ENCODE measurements at places on chromosomes 7 and 10.
A peak's percentile ranks its signal among the peaks of the same experiment; 100 is the strongest.

- no peak for DNase-seq
These were observed 156.9 kb upstream of the C7orf33 start for GRCh38 chr7:148433521-148434180.

DNA sequence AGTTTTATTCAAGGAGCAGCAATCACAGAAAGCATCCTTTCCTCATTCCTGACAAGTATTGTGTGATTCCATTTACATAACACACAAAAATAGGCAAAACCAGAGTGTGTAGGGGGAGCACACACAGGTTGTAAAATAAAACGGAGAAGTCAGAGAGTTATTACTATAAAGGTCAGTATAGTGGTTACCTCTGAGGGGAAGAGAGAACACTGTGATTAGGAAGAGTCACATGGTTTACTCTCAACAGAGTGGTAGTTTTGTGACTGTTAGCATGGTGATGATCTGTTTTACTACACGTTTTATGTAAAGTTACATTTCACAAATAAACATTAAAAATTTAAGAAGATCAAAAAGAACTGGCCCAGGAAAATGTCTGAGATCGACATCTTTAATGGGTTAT lies 74.6 kb downstream of the VPS41 start:
- DNase-seq = no peak

- DNase-seq = no peak
These were observed 17.1 kb downstream of the YKT6 start for GRCh38 chr7:44217852-44218402.

GRCh38 chr7:1218541-1219165 lies 14.0 kb upstream of the UNCX start:
- DNase-seq = no peak

DNA sequence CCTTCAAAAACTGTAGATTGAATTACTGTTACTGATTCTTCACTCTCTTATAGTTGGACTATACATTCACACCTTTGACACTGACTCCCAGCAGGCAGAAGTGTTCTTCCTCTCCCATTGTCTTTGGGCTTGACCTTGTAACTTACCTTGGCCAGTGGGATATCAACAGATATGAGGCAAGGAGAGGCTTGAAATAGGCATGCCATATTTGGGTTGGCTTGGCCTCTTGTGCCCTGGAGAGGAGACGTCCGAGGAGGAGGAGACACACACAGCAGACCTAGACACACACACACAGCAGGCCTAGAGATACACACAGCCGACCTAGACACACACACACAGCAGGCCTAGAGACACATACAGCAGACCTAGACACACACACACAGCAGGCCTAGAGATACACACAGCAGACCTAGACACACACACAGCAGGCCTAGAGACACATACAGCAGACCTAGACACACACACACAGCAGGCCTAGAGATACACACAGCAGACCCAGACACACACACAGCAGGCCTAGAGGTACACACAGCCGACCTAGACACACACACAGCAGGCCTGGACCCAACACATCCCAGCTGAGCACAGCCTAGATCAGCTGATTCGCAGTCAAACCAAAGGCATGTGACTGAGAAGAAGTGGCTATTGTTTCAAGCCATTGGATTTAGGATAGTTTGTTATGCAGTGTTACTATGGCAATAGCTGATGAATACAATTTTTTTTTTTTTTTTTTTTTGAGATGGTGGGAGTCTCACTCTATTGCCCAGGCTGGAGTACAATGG lies 12.5 kb upstream of the GNA12 start:
- no peak for DNase-seq

DNA sequence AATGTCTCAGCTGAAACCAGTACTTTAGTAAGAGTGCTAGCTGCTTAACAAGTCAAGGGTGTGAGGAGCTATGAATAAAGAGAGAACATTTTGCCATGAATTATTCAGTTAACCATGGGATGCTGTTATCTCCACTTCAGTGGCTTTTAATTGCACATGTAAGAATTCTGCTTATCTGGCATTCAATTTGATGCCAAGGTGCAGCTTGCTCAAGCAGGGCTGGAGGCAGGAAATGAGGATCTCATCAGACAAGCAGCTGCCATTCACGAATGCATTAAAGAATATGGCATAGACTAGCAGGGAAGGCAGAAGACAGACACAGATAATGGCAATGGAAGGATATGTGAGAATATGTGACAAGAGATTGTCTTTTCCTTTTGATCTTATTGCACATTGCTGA lies 697.8 kb downstream of the NRG3 start:
- DNase-seq = no peak

GRCh38 chr10:94035982-94036765 lies 42.4 kb downstream of the PLCE1 start:
- no peak for DNase-seq

GRCh38 chr7:31776616-31777015 lies 89.6 kb downstream of the PPP1R17 start:
- DNase-seq = no peak

DNA sequence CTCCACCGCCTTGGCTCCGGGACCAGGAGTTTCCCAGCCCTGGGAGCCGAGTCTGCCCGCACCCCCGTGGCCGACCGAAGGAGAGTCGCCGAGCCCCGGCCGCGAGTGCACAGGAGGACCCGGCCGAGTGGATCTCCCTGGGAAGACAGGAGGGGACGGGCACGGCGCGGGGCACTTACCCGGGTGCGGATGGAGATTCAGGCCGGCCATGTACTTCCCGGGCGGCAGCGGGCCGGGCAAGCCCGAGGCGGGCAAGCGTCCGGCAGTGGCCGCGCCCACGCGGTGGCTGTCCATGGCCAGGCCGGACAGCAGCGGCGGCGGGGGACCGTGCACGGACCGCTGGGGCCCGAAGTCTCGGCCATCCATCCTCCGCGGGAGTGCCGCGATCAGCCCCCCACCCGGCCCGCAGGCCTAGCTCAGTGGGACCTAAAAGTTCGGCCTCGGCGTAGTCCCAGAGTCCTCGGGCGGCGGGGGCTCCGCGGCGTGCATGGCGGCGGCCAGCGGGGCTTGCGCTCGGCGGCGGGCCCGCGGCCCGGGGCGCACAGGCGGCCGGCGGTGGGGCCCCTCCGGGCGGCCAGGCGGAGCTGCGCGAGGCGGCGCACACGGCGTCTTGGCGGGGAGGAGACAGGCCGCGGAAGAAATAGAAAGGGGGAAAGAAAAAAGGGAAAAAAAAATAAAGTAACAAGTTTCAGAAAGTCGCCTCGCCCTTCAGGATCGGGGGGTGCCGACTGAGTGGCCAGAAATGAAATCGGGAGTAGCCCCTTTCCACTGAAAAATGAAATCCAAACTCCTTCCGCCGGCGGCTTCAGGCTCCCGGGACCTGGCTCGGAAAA lies 2.5 kb downstream of the TNRC18 start:
- DNase-seq = no peak

DNA sequence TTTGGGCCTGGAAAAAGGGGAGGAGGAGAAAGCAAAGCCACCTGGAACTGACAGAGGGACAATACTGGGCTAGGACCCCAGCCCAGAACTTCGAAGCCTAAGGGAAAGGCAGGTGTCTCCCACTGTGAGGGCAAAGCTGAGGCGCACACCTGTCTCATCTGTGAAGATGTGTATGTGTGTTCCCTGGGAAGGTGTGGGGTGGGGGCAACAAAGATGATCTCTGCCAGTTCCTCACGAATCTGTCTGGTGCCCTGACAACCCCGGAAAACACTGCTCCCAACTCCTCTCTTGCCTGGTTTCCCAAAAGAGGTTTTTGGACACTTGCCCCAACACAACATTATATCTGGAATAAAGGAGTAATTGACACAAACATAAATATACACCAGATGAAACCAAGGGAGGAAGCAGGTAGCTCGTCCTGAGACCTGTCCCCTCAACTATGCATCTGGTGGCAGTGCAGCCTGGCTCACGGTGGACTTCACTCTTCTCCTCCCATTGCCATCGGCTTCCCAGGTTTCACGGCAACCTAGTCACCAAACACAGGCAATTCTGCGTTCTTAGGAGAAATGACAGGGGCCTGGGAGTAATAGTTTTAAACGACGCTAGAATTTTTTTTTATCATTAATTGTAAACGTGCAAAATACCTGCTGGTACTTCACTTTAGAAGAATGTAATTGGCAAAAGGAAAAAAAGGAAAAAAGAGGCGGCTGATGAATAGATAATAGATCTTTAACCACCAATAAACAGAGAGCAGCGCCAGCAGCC lies 1.7 kb upstream of the EMX2 start:
- no peak for DNase-seq

- DNase-seq = no peak
These were observed 83.5 kb upstream of the INHBA start for GRCh38 chr7:41786404-41786803.

GRCh38 chr10:23199768-23200511 lies 7.8 kb downstream of the PTF1A start:
- DNase-seq = no peak

DNA sequence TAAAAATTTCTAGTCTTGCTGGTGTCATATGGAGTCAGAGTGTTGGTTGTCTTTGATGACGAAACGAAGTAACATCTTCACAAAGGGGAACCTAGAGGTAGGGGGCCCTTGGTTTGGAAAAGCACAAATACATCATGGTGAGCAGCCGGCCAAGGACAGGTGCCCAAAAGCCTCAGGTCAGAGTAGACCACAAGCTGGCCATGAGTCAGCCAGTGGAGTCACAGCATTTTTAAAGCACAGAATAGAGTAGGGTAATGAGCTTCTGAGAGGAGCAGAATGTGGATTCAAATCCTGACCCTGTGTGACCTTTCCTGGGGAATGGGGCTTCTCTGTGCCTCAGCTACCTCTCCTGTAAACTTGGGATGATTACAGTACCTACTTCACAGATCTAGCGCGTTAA lies 5.3 kb downstream of the CAMK2B start:
- DNase-seq = no peak

GRCh38 chr10:31875608-31876007 lies 53.0 kb downstream of the ARHGAP12 start:
- DNase-seq = no peak

GRCh38 chr10:124736491-124737136 lies 7.6 kb downstream of the FAM53B start:
- peak; percentile 63 for DNase-seq

DNA sequence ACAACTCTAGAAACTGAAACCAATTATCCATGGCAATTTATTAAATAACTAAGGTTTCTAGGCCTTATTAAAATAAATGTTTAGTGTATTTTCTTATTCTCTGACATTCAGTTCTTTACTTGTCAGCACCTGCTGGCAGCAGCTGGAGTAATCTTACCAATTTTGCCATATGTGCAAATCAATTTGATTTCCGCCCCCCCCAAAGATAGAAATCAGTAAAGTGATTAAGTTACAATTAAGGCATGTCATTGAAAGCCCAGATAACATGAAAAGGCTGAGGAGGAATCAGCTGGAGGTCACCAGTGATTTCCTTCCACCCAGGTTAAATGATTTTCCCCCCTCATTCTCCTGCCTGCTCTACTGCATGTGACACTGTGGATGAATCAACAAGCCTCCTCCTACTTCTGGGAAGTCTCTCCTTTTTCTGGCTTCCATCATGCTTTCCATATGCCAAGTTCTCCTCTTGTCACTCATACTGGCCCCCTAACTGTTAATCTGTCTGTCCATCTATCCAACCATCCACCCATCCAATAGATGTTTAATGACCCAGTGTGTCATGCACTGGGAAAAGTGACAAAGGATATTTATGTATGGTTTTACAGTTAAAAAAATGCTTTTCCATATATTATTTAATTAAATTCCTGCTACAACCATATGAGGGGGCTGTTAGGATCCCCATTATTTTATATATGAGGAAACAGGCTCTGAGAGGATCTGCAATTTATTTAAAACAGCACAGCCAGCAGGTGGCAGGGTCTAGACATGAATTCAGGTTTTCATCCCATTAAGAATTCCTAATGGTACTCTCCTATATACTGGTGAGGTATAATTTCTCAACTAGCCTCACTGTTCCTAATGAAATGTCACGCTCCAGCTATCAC lies 116.5 kb downstream of the ATXN7L1 start:
- DNase-seq = peak; percentile 66

DNA sequence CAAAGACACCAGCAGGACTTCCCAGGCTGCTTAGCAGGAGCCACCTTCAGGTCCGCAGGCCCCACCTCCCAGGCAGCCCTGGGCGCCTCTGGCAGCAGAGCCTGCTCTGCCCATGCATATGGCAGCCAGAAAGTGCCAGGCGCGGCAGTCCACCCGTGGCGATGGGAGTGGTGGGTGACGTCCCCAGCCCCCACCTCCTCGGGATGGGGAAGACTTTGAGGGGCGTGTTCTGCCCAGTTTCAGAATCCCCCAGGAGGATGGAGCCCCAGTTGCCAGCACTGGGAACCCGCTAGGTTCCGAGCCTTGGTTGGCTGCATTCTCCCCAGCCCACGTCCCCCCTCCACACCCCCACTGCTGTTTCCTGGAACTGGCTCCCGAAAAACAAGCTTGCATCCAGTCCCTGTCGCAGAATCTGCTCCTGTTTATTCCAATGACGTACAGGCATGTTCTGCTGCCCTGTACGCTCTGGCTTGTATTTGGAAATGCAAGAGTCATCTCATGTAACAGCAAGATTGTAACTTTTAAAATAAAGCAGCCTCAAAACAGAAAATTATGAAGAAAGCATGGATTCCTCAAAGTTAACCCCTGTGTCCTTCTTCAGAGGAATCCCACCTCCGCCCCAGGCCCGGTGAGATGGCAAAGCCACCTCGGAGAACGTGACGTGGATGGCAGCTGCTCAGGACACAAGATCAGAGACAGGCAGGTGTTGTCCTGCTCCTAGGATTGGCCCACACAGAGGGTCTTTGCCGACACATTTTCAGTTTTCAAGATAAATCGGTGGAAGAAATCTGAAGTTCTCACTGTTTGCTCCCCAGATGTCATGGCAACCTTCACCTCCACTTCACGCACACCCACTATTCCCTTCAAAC lies 87.8 kb upstream of the PPP2R2D start:
- DNase-seq = no peak

GRCh38 chr10:48254750-48255512 lies 19.6 kb downstream of the FRMPD2 start:
- DNase-seq = no peak

GRCh38 chr10:43218951-43219837 lies 47.7 kb downstream of the RASGEF1A start:
- DNase-seq = peak; percentile 53

- no peak for DNase-seq
These were observed 781.1 kb downstream of the INHBA start for GRCh38 chr7:40921589-40922315.

DNA sequence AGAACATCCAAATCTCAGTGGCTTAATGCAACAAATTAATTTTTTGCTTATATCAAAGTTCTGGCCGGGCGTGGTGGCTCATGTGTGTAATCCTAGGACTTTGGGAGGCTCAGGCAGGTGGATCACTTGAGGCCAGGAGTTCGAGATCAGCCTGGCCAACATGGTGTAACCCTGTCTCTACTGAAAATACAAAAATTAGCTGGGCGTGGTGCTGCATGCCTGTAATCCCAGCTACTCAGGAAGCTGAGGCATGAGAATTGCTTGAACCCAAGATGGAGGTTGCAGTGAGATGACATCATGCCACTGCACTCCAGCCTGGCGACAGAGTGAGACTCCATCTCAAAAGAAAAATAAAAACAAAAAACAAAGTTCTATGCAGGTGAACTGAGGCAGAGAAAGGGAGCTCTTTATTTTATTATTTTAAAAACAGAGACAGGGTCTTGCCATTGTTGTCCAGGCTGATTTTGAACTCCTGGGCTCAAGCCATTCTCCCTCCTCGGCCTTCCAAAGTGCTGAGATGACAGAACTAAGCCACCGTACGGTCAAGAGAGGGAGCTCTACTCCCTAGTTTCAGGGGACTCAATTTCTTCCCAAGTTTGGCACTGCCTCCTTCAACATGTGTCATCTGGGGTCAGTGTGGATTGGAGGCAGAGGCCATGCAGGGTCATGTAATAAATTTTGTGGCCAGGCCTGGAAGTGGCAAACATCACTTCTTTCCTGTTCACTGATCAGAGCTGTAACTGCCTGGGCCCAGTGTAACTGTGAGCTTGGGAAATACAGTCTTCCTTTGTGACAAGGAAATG lies 2.4 kb downstream of the ADCK2 start:
- DNase-seq = peak; percentile 57
